Right hindlimb (tissue), 1 donor: ENCODE measurements at places on chromosomes 12 and 14.

- peak; percentile 30 for DNase-seq
Measured at GRCh38 chr14:73462048-73462715, 3.8 kb upstream of the NUMB start.

DNA sequence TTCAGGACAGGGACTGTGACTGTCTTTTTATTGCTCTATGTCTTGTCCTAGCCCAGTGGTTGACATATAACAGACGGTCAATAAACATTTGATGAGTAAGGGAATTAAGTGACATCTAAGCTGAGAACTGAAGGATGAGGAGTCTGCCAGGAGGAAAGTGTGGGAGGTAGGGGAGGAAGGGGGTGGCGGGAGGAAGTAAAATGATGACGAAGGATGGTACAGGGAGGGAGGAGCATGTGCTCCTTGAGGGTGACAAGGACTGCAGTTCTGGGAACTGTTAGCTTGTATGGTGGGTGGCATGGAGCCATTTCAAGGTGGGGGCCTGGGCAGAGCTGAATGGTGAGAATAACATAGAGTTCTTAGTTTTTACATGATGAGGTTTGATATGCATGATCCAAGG, 64.4 kb downstream of the RGS6 start:
- DNase-seq, result no peak

DNA sequence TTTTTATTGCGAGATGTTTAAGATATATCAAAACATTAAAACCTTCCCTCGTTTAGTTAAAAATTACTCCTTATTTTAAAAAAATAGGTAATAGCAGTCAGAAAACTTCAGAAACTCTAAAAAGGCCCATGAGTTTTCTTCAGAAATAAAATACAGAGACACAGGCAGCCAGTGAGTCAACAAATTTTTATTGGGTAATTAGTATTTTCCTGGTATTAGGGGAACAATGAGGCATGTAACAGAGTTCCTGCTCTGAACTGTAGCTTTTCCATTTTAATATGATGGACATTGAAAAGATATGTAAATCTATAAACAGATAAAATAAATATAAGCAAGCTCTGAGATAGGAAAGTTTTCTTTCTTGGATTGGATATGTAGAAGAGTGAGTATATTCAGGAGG, 399 bp upstream of the ZNF705A start:
- no peak for DNase-seq

- DNase-seq, result no peak
Measured at GRCh38 chr12:3335078-3335487, 155.9 kb upstream of the PRMT8 start.

DNA sequence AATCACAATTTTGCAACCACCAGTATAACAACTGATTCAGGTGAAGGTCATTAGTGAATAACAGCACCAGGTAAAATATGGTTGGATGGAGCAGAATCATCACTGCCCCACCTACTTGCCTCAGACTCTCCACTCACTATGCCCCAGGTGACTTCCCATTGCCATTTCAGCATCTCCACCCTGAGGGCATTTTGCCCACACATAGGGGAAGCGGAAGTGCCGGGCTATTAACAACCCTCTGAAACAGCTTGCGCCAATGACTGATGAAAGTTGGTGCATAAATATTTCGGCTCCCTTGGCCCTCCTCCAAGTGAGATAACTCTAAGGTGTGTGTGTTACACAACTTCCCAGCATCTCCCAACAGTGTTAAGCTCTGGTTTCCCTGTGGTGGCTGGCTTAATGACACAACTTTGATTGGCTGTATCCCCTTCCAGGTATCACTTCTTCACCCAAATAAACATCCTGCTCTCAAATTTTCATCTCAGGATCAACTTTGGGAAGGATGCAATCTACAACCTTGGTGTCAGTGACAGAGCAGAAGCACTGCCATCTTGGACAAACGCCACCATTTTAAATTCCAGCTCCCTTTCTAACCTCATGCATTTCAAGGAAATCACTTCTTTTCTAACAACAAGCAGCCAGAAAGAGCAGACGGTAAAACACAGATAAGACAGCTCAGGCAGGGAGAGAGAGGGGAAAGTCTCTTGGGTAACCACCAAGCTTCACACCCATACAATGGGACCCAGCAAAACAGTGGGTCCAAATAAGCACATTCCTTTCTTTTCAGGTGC, 73.6 kb upstream of the PPP2R5C start:
- DNase-seq, result no peak

DNA sequence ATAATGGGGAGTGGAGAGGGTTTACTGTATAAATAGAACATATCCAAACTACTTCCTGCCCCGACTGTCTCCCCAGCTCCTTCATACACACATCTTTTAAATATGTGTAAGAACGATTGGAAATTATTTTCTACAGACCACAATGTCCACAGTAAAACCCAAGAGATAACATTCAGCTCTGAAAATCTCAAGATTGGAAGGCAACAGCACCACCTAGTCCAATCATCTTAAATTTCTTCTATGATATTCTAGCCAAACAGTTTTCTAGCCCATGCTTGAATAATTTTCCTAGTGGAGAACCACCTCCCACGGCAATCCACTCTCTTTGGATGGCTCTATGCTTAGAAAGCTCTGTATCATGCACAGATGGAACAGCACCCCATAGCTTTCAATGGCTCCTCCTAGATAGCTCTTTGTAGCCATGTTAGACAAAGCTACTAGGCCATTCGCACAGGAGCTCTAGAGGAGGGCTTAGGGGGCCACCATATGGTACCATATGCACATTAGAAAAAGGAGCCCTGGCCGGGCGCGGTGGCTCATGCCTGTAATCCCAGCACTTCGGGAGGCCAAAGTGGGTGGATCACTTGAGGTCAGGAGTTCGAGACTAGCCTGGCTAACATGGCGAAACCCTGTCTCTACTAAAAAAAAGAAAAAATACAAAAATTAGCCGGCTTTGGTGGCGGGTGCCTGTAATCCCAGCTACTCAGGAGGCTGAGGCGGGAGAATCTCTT, 18.1 kb downstream of the VDR start:
- no peak for DNase-seq
